Stimulated activated CD4-positive, alpha-beta T cell treated with anti-CD3 and anti-CD28 coated beads, Interleukin-4, amount 100 ng/mL, for 48 hours (primary cell): ENCODE measurements at places on chromosomes 11 and 22.
A peak's percentile ranks its signal among the peaks of the same experiment; 100 is the strongest.

- no peak for DNase-seq
Measured at GRCh38 chr11:128955636-128956035, 13.0 kb upstream of the TP53AIP1 start.

DNA sequence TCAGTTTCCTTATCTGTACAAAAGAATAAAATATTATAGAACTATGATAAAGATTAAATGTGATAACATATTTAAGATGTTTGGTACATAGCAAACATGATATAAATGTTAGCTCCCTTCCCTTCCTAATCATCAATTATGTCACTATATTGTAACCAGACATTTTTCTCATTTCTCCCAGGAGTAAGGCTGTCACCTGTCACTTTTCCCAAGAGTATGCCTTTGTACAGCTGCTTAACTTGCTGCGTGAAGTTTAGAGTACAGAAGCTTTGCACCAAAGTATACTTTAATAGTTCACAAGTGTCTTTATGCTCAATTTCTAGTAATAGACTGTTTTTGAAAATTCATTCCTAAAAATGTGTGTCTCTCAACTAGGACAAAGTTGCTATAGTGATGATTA, 186.9 kb downstream of the DLG2 start:
- no peak for DNase-seq

DNA sequence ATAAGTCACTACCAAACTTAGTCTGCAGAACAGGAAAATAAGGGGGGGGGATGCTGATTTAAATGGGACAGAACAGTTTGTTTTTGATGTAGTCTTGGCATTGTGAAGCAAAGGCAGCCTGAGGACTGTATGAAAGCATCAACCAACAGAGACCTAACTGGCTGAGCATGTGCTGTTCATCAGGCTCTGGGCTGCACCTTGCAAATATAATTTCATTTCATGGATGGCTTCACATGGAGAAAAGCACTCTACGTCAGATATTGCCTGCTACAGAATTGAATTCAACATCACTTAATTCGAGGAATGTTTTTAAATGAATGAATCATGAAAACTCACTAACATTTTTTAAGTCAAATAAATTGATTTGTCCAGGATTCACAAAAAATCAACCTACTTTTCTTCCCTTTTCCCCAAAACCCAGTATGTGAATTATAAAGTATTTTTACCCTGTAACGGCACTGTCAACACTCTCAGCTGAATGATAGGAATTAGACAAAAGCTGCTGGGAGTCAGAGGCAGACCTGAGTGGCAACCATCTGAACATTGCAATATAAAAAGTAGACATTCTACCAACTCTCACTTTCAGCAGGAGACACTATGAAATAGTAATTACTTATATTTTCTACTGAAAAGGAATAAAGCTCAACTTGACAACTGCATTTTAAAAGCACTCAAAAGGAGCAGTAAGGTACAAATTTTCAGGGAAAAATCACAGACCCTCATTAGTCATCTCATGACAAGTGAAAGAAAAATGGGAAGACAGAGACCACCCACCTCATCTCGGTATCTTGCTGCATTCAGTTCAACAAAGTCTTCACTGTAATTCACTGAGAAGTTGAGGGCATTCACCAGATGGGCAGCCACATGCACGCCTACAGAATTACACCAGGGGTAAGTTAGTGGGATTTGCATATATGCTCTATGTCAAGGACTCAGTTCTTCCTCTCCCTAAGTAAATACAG, 47.5 kb downstream of the NOX4 start:
- DNase-seq = no peak

DNA sequence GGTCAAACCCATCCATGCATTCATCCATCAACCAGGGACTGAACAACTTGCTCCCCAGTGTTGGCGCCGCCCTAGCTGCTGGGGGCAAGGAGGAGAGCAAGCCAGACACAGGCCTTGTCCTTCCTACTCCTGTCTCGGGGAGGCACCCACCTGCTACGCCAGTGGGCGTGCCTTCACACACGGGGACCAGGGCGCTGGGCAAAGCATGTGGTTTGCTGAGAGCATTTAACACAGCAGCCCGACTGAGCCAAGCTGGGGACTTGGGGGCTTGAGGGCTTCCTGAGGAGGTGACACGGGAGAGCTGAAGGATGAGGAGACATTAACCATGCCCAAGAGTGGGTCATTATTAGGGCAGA, 30.6 kb downstream of the CACNA1I start:
- no peak for DNase-seq

- DNase-seq = no peak
Measured at GRCh38 chr11:68312117-68312779, at the start of gene LRP5. Gene LRP5, plus strand, starts transcription at chr11:68312591. Its CDS starts 124 bp downstream, at chr11:68312715.

- DNase-seq = no peak
Measured at GRCh38 chr11:99952816-99953215, 734.3 kb upstream of the ARHGAP42 start.

DNA sequence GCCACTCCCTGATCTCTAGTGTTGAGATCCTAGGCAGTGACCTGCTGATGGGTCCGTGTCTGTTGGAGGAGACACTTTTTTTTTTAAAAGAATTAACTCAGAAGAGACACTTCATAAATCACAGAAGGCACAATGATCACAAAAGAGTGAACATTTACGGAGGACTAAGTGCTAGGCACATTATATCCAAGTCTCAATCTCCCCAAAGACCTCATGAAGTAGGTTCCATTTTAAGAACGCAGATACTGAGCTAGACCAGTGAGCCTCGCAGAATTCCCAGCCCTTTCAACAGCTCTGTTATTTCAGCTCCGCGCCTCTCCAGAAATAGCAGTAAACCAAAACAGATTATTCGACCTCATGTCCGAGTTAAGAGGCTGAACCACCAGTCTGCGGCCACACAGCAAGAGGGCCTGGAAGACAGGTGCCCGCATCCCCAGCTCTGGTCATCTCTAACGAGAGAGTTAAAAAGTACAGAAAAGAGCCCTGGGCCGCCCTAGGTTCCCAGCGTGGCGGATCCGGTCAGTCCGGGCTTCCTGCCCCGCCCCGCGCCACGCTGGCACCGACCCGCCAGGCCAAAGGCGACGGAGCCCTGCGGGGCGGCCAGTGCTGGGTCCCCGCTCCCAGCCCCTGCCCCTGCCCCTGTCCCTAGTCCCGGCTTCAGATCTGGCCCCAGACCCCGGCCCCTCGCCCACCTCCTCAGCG, 612 bp downstream of the XBP1 start:
- no peak for DNase-seq

- DNase-seq = no peak
Measured at GRCh38 chr11:57255618-57256017, 18.6 kb upstream of the APLNR start.

DNA sequence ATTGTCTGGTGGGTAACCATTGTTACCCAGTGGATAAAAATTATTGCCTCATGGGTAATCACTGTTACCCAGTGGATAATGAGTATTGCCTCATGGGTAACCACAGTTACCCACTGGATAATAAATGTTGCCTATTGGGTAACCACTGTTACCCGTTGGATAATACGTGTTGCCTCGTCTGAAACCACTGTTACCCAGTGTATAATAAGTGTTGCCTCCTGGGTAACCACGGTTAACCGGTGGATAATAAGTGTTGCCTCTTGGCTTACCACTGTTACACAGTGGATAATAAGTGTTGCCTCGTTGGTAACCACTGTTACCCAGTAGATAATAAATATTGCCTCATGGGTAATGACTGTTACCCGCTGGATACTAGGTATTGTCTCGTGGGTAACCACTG, 20.9 kb upstream of the NXPE4 start:
- no peak for DNase-seq

DNA sequence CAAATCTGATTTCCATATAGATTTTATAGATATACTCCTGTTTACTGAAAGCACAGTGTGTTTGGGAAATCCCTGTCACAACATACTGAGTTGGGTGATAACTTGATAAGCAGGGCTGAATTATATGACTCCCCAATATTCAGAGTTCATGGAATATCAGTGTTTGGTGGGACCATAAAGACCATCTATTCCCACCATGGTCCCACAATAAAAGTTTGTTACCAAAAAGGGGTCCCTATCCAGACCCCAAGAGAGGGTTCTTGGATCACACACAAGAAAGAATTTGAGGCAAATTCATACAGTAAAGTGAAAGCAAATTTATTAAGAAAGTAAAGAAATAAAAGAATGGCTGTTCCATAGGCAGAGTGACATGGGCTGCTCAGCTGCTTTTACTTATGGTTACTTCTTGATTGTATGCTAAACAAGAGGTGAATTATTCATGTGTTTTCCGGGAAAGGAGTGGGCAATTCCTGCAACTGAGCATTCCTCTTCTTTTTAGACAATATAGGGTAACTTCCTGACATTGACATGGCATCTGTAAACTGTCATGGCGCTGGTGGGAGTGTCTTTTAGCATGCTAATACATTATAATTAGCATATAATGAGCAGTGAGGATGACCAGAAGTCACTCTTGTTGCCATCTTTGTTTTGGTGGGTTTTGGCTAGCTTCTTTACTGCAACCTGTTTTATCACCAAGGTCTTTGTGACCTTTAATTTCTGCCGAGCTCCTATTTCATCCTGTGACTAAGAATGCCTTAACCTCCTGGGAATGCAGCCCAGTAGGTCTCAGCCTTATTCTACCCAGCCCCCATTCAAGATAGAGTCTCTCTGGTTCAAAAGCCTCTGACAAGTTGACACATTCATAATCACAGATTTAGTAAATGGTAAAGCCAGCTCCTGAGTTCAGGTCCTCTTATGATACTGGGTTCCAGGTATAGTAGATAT, 240.6 kb upstream of the PDGFD start:
- DNase-seq = no peak

GRCh38 chr11:24206030-24206429, 290.8 kb upstream of the LUZP2 start:
- DNase-seq = no peak

GRCh38 chr22:20044495-20045151, 23.7 kb downstream of the TANGO2 start:
- no peak for DNase-seq

DNA sequence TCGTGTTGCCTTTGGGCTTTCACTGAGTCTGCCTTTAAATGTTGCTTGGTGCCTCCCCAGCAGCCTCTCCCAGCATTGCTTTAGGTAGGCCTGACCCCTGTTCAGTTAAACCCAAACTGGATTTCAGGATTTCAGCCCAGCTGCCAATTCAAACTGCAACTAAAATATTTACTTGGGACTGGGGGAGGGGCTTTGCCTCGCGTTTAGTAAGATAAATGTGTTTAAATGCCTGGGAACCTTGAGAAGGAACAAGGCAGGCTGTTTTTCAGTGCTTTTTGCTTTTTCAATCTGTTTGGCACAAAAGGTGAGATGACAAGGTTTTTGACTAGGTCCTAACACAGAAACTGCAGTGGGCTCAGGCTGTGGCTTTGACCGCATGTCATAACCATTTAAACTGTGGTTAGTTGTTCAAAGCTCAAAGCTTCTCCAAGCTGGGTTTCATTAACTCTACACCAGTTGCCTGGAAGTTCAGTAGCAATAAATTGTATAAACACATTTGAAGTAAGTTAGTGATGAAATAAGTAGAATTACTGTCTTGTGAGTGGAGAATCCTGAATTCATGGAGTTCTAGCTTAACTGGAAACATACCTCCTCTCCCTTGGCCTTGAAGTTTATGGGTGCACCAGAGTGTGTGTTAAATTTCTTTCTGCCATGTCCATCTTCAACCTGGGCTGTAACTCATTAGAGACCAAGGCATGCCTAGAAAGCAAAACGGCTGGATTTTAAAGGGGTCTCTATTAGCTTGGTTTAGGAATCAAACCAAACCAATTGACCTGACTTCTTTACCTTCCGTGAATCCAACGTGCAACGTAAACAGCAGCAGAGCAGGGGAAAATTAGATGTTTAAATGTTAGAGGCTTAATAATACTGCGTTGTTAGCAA, 3.6 kb downstream of the PKNOX2 start:
- no peak for DNase-seq

DNA sequence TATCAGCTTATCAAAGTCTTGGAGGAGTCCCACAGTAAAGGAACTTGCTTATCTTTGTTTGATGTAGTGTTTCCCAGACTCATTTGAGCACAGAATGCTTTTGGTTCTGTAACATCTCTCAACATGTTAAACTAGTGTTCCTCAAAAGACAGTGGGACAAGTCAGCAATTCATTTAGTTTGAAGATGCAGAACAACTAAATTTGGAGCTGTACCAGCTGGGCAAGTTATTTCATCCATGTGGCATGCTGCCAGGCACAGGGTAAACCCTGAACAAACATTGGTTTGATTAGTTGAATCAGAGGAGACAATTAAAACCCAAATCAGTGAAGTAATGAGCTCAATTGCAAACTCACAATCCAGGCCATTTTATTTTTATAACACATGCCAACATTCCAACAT, 141.2 kb downstream of the CSNK2A3 start:
- DNase-seq = no peak

DNA sequence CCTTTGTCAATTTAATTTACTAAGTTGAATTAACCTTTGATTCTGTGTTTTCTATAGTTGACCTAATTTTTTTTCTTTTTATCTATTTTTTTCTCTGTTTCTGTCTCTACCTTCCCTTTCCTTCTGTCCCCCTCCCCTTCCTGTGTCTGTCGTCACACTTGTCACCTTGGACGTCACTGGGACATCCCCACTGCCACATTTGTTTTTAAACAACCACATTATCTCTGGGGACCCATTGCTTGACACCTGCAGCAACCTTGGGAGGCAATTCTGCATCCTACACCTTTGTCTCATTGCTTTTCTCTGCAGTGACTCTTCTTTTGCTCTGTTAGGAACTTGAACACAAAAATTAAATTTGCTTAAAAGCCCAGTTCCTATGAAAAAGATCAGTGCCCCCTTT, 51.8 kb upstream of the TTC12 start:
- no peak for DNase-seq

DNA sequence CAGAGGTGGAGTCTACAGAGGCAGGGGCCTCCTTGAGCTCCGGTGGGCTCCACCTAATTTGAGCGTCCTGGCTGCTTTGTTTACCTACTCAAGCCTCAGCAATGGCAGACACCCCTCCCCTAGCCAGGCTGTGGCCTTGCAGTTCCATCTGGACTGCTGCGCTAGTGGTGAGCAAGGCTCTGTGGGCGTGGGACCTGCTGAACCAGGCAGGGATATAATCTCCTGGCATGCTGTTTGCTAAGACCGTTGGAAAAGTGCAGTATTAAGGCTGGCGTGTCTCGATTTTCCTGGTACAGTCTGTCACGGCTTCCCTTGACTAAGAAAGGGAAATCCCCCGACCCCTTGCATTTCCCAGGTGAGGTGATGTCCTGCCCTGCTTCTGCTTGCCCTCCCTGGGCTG, 77.7 kb downstream of the GDPD4 start:
- DNase-seq = no peak

DNA sequence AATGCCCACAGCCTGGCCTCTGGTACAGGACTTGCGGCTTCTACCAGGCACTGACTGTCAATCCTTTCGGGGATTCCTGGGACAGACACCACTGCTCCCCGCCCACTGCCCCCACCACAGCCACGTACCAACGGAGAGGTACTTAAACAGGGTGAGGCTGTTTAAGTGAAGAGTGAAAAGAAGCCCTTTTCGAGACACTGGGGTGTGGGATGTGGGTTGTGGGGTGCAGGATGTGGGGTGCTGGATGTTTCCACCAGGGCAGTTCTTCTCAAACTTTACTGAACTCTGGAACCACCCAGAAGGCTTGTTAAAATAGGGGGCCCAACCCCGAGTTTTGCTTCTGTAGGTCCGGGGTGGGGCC, 34.2 kb upstream of the PRR5 start:
- DNase-seq = no peak

- peak; percentile 40 for DNase-seq
Measured at GRCh38 chr11:67118181-67118766, 789 bp upstream of the KDM2A start.

- DNase-seq = no peak
Measured at GRCh38 chr11:34667810-34668582, 47.1 kb downstream of the EHF start.

GRCh38 chr11:116366980-116367645, 405.7 kb downstream of the BUD13 start:
- no peak for DNase-seq

- peak; percentile 36 for DNase-seq
Measured at GRCh38 chr11:416757-417621, 2.2 kb upstream of the SIGIRR start.
